ENCODE measurements at places on chromosomes 7 and 10.

DNA sequence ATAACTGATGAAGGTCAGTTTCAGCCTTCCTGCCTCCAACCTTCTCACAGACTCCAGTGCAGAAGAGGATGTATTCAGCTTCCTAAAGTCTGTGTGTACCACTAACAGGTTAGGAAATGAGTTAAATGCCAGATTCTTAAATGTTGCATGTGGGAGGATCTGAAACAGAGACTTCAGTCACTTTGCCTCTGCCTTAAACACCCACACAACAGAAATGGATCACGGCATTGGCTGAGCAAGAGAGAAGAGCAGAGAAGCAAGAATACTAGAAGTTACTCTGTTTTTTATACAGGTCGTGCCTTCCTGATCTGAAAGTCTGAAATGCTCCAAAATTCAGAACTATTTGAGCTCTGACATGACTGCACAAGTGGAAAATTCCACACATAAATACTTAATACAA, 98.9 kb upstream of the ARHGAP21 start:
- DNase-seq, result peak; percentile 2

DNA sequence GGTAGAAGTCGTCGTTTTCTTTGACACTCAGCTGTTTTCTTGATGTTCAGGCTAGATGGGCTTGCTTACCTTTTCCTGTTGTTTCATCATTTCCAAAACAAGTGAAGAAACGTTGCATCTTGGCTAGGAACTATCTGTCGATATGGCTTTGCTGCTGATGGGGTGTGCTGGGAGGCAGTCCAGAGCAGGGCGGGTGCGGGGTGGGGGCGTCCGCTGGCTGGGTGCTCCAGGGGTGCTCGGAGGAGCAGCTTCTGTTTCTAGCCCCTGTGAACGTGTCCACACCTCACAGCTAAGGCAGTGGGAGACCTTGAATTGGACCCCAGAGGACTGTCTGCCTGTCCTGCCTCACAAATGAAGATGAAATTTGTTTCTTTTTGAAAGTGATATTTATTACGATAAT, 7.6 kb upstream of the SUN1 start:
- DNase-seq, result no peak

DNA sequence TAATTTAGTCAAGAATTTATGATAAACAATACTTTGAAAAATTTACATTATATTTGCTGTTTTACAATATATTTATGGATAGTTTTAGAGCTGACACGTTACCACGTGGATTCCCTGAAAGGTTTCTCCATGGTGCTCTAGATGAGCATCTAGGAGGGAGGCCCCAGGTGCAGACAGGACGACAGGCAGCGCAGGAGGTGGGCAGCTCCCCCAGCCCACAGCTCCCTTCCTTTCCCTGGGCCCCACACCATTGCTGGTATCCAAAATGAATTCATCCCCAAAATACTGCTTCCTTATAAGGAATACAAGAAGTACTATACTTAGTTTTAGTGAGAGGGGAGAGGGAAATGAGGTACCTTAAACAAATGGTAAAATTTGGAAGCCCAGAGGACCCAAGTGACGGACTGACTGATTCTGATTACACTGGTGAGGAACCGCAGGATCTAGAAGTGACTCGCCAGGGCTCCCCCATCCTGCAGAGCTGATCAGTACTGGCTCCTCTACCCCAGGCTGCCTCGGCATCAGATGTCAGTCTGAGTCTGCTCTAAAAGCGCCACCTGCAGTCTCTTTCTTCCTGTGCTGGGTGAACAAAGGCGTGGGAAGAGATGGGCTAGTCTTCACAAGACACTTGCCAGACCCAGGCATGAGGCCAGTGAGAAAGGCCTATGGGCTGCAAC, 89.2 kb downstream of the DLG5 start:
- peak; percentile 74 for DNase-seq

- DNase-seq, result no peak
Observed at GRCh38 chr10:18619016-18619415, 32.4 kb downstream of the NSUN6 start.

DNA sequence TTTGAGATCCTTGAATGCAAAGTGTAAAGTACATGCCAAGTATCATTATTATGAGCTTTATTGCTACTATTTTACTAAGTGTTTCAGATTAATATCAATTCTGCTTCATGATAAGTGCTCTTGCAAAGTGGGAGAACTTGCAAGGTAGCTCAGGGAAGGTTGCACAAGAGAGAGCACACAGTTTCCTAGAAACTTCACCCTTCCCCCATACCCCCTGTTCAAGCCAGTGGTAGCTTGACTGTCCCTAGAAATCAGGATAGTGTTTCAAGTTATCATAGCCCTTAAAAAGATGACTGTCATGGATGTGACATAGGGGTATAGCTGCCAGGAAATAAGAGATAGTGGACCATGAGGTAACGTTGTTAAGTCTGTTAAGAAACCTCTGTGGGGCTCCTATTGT, 251.5 kb downstream of the TRIL start:
- DNase-seq, result no peak

- no peak for DNase-seq
Observed at GRCh38 chr10:117519286-117519685, 23.3 kb upstream of the EMX2 start.
